A172 (cell line): ENCODE measurements at places on chromosomes 7 and 10. TPM values are rescaled to one million over a fixed set of nuclear protein-coding genes. Genes with fewer than 3 reads are reported as not detected.
A peak's percentile ranks its signal among the peaks of the same experiment; 100 is the strongest.

Gene WNT16
- total RNA-seq: not detected in 2 replicates

Gene TRPV6
- total RNA-seq: not detected in 2 replicates

Gene SEMA4G
- total RNA-seq: 0.05 TPM in 1 of 2 replicates, not detected in the other

Gene CALHM3
- 4.7 and 4.8 TPM in 2 replicates for total RNA-seq

Gene TMEM120A
- total RNA-seq: 13.6 and 26.5 TPM in 2 replicates

Gene NUDT13
- total RNA-seq: 4.0 and 40.4 TPM in 2 replicates

Gene THSD7A
- 0.21 and 0.89 TPM in 2 replicates for total RNA-seq

Gene SPDYE11
- not detected in 2 replicates for total RNA-seq

Gene RBP3
- total RNA-seq: not detected in 2 replicates

Gene CPXM2
- not detected in 2 replicates for total RNA-seq

Gene RBM20
- total RNA-seq: 0.24 and 0.46 TPM in 2 replicates

Gene KCNMA1
- total RNA-seq: 38.5 and 50.7 TPM in 2 replicates

Gene ASAH2B
- 3.0 and 3.1 TPM in 2 replicates for total RNA-seq

Gene GPR26
- not detected in 2 replicates for total RNA-seq

DNA sequence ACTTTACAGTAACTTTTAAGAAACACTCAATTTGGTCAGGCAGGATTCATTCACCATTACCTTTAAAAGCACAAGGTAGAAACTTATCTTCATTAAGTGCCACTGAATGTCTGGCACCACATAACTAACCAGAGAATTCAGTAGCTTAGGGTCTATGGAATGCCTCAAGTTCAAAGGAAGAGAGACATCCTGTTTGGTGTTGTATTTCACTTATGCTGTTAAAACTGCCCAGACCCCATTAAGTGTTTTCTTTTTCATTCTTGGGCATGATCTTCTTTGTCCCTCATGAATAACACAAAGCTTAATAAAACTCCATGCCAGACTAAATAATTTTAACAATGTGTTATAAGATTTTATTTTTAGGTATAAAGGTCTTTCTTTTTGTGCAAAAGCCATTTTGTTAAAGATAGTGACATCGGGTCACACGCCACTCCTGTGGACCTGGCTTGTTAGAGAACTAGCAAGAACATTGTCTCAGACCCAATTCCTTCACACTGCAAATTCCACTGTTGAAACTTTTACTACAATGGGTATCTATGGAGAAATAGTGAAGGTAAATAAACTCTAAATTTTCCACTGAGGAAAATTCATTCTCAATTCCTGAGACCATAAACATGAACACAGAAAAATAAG, 221.0 kb downstream of the TWIST1 start:
- peak; percentile 21 for DNase-seq

DNA sequence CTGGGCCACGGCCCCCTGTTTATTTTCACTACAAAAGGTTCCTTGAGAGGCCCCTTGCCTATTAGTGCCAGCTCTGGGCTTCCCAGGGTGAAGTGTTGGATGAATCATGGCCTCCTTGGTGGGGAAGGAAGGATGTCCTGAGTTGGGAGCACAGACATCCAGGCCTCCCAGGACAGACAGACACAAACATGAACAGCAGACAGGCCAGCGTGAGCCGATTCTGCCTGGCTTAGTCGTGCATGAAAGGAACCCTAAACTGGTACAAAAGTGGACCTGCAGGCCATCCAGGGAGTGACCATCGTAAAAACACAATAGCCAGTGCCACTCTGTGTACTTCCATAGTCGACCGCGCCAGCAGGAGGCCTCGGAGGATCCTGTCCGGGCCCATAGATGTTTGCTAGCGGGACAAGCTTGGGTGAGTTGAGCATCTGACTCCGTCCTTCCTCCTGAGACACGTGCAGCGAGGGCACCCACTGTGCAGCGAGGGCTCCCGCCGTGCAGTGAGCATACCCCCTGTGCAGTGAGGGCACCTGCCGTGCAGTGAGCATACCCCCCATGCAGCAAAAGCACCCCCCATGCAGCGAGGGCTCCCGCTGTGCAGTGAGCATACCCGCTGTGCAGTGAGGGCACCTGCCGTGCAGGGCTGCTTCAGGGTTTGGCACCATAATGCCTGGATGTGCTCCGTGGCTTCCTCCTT, 51.3 kb upstream of the PRKAR1B start:
- peak; percentile 34 for DNase-seq

DNA sequence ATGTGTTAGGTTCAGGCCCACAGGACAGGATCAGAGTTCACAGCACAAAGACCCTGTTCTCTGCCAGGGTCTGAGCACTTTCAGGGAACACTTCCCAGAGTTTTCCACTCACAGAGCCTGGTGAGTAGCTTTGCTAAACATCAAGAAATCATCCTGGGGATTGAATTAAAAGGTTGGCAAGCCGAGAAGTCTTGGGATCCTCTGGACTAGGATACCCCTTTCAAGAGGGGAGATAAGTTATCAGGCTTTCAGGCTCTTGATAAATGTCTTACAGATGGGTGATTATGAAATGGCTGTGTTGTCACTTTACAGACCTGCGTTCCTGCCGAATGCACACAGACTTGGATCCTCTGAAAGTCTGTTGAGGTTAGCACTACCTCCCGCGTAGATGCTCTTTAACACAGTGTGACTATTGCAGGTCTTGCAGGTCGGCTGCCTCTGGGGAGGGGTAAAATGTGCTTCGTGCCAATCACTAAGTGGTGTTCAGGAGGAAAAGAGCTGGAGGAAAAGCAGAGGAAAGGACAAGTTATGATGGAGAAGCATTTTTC, 473.5 kb upstream of the AKR1E2 start:
- peak; percentile 33 for DNase-seq

DNA sequence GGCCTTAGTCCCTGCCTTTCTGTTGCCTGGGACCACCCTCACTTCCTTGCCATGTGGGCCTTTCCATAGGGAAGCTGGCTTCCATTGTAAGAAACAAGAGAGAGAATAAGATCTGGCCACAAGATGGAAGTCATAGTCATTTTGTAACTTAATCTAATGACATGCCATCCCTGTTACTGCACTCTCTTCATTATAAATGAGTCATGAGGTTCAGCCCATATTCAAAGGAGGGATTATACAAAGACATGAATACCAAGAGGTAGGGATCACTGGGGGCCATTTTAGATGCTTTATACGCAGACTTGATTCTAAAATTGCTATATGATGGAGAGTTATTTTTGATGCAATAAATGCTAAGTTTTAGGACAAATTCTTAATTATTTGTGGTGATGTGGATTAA, 75.2 kb upstream of the CELF2 start:
- DNase-seq: no peak

DNA sequence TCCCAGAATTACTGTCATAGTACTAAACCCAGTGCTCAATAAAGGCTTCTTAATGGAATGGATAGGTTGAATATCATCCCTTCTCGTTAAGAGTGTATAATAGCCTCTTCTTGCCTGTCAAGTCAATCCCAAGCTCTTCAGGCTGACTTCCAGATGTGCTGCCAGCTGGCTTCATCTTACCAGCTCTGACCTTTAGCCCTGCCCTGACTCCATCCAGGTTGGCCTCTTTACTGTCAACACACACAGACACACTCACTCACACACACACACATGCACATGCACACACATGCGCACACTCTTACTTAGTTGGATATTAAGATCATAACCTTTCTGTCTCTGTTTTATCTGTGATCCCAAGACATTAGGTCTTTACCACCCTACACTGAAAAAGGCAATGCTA, 49.1 kb downstream of the ASB4 start:
- DNase-seq: no peak

DNA sequence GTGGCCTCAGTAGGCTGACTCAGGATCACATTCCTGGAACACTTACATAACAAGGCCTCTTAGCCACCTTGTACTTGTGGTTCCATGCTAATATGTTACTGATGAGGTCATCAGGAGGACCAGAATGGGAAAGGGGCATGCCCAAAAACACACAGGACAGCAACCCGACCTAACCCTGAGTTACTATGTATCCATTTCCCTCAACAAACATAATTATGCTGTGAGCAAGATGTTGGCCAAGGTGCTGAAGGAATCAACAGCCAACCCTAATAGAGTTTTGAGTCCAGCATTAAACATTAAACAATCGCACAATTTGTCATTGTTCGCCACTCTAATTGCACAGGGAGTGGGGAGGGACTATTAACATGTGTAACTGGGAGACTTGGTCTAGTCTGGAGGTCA, 129.4 kb downstream of the PLPP4 start:
- DNase-seq: peak; percentile 11

GRCh38 chr10:73136627-73137026, 26.4 kb downstream of the NUDT13 start:
- DNase-seq: no peak

- DNase-seq: no peak
Measured at GRCh38 chr10:61330669-61331068, 122.5 kb downstream of the TMEM26 start.

DNA sequence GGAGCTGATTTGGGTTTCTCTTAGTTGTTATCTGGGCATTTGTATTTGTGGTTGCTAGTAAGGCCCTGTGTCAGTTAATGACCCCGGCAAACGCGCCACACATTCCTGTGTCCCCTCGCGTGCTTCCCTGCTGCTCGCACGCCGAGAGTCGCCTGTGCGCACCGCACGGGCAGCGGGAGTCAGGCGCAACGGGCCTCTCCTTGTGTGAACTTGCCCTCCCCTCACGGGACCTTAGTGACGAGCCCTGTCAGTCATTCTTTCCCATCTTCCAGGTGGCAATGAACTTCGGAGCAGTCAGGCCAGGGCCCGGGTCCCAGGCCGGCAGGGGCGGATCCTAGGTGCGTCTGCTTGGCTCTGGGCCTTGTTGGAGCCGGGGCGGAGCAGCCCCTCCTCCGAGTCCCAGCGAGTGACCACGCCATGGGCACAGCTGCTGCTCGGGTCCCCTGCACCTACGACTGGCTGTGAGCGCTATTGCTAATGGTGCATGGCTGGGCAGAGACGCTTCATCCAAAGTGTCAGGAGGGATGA, 12.4 kb upstream of the PRKAR1B start:
- DNase-seq: no peak

- no peak for DNase-seq
Measured at GRCh38 chr7:36283181-36283580, 106.5 kb upstream of the ANLN start.

GRCh38 chr7:112383671-112384417, 66.4 kb upstream of the IFRD1 start:
- DNase-seq: no peak

GRCh38 chr7:106313456-106313901, 28.7 kb upstream of the NAMPT start:
- peak; percentile 57 for DNase-seq

- DNase-seq: no peak
Measured at GRCh38 chr10:79289801-79290200, 57.5 kb upstream of the PPIF start.

- no peak for DNase-seq
Measured at GRCh38 chr7:55523366-55523765, 48.9 kb downstream of the VOPP1 start.

- DNase-seq: no peak
Measured at GRCh38 chr10:72087969-72088888, at the start of gene SPOCK2. TSS of gene SPOCK2 (minus strand) at chr10:72088551. CDS start at chr10:72088328, 223 bp downstream.

GRCh38 chr10:69733791-69734261, 67.9 kb upstream of the COL13A1 start:
- DNase-seq: peak; percentile 75

GRCh38 chr10:21289961-21290360, 235.5 kb downstream of the SKIDA1 start:
- DNase-seq: no peak

DNA sequence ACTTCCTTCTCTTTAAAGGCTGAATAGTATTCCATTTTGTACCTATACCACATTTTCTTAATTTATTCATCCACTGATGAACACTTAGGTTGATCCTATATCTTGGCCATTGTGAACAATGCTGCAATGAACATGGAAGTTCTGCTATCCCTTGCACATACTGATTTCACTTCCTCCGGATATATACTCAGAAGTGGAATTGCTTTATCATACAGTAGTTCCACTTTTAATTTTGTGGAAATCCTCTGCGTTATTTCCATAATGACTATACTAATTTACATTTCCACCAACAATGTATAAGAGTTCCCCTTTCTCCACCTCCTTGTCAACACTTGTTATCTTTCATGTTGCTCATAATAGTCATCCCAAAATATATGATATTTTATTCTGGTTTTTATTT, 312.6 kb downstream of the PLXDC2 start:
- no peak for DNase-seq

DNA sequence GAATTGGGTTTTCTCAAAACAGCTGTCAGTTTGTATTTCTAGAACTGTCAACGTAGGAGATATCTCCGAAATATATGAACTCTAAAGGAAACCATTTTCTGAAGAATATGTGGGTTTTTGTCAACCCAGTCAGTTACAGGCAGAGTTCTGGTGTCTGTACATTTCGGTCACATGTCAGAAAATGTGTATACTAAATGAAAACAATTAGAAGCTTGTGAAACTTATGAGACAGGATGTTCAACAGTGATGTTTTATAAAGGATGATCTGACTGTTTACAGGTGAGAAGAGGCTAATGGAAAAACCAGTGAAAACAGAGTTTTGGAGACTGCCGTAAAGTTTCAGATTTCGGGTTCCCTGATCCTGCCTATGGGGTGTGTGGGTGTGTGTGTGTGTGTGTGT, 6.2 kb downstream of the JAZF1 start:
- no peak for DNase-seq

- DNase-seq: peak; percentile 25
Measured at GRCh38 chr7:33905389-33906032, at the start of gene BMPER. TSS of gene BMPER (plus strand) at chr7:33905539. CDS start at chr7:33905614, 75 bp downstream.

GRCh38 chr10:123553810-123554430, 112.2 kb upstream of the GPR26 start:
- no peak for DNase-seq

DNA sequence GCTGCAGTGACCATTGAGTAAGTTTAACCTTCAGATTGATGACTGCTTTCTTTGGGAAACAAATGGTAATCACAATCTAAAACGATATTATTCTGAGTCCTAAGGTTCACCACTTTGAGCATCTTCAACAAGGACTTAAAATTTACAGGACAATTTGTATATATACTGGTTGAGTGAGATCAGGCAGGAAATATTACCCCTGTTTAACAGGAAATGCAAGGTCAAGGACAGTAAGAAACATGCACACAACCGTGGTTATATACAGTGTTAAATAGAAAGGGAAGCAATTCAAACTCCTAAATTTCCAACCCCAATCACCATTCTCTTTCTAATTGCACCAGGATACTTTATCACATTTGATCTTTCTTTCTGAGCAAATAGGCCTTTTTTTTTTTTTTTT, 96.1 kb downstream of the ZNF277 start:
- no peak for DNase-seq

- DNase-seq: no peak
Measured at GRCh38 chr10:28343987-28344895, 41.4 kb upstream of the MPP7 start.

DNA sequence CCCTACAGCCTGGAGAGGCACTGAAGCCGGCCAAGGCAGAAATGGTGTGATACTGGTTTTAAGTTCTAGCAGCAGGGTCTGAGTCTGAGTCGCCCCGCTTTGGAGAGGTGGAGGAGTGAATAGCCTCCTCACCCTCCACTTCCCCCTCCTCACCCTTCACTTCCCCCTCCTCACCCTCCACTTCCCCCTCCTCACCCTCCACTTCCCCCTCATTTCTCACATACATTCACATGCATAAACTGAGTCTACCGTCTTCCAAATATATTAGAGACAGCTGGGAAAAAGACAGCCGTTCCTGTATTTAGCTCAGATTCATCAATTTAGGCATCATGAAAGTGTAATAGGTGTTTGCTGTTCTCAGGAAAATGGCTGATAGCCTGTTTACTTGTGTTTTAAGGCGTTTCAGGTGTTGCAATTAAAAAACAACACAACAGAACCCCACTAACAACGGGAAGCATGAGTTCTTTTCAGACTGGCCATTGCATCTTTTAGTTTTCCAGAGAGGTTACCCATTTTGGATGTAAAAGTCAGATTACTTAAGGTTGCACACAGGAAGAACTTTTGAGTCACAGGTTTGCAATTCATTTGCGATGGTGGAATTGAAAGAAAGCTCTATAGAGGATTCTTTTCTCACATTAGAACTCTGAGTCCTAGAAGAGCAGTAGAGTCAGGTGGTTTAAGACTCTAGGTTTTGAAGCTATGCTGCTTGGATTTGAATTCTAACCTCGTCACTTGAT, 861 bp downstream of the NRBF2 start:
- DNase-seq: peak; percentile 36
